ENCODE measurements at places on chromosomes 5 and 9.

- no peak for DNase-seq
Observed at GRCh38 chr5:2293906-2294305, 411.2 kb upstream of the IRX4 start.

DNA sequence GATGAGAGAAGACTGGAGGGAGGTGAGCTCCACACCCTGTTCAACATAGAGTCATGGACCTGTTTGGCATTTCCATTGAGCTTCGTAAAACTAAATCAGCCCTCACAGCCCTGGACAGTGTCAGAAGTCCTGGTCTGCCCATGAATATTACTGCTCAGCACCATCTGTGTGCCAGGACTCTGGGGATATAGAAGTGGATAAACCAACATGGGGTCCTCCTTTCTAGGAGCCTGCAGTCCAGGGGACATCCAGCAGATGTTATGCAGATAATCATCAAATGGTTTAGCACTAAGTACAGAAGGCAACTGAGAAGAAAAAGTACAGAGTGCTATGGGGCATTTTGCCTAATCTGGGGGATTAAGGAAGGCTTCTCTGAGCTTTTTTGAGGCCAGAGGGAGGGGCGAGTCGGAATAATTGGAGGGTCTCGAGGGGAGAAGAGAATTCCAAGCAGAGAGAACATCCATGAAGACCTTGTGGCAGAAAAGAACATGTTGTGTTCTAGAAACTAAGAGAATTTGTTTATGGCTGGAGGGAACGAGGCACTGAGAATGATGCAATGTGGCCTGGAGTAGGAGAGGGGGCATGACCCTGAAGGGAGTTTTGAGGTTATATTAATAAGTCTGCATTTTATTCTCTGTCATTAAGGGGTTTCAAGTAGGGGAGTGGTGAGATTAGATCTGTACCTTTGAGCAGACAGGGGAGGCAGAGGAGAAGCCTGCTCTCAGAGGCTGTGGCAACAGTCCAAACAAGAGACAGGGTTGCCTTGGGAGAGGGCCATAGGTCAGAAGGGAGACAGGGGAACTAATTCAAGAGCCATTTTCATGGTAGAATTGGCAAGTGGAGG lies 63.5 kb upstream of the SLC2A8 start:
- no peak for DNase-seq

GRCh38 chr5:16912080-16912479 lies 24.0 kb downstream of the MYO10 start:
- no peak for DNase-seq

DNA sequence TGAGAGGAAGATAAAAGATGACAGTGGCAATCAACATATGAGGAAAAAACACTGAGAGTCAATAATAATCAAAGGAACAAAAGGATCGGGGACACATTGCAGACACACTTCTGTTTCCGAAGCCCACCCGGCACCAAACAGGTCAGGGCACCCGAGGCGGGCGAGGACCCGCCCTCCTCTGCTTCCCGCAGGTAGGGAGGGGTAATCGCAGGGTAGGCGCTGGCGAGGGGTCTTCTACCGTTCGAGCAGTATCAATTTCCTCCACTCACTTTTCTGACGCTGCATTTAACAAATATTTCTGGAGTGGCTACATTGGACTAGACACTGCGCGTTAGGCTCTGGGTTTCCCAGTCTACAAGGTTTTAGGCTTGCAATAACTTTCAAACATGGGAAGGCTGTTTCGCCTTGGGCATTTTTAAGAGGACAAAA lies 1.3 kb downstream of the TXN start:
- DNase-seq: peak; percentile 12

DNA sequence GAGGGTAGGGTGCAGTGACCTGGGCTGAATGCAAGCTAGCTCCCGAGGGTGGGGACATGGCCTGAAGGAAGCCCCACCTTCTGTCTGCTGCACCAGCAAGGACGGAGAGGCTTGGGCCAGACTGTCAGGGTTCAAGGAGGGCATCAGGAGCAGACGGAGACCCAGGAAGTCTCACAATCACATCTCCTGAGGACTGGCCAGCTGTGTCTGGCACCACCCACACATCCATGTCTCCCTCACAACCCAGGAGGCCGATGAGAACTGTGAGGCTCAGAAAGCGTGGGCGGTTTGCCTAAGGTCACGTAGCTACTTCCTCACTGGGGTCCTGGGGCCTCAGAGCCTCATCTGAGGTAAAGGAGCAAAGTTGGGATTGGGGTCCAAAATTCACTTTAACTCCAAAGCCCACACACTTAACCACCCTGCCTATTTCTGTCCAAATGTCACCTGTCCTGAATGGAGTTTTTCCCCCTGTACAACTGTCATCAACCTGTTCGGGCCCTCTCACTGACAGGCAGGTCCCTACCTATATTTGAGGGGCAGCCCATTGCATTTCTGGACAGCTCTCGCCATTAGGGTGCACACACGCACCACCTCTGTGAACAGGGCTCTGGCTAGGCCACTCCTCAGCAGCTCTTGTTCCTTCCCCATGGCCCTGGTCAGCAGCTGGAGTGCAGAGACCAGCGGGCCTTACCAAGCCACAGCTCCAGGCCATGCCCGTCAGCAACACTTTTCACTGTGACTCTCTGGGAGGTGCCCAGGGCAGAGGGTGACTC lies 3.4 kb downstream of the IL13 start:
- DNase-seq: no peak
